ENCODE measurements at places on chromosomes 7 and 10.
A peak's percentile ranks its signal among the peaks of the same experiment; 100 is the strongest.

- no peak for DNase-seq
Observed at GRCh38 chr7:91787931-91788330, 92.6 kb downstream of the MTERF1 start.

GRCh38 chr7:7271094-7271874, 88.9 kb downstream of the C1GALT1 start:
- DNase-seq: no peak

DNA sequence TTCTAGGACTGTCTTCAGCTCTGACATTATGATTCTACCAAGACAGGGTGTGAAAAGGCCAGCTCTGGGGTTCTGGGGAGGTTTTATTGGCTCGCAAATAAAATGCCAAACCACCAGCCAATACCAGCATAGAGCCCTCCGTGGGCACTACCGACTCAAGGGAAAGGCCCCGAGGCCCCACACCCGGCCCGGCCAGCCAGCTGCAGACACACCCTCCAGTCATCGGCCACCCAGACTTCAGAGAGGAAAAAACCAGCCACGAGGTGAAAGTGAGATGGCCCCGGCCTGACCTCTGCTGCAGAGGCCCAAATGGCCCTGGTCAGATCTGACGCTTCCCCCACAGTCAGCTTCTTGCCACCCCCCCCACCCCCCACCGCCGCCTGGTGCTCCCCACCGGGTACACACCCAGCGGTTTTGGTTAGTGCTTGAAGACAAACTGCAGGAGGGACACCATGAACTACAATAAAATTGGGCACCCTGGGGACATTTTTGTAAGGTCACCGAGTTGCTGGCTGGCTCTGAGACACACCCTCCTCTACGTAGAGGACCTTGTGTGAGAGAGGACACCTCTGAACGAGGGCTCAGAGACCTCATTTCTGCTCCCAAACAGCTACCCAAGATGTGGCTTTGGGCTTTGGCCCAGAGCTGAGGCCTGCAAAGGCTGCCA, 79.9 kb downstream of the PRKAG2 start:
- DNase-seq: no peak

DNA sequence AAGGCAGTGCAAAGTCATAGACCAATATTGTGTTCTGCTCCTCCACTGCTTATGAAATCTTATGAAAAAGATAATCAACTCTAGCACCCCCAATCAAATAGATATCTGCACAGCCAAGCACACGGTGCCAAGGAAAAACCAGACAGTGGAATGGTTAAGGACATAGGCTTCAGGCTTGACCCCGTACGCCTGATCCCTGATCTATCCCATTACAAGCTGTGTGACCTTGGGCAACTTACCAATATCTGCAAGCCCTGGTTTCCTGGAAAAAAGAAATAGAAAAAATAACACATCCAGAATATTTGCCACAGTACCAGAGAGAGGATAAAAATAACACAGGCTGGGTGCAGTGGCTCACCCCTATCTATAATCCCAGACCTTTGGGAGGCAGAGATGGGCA, 56.9 kb downstream of the GRB10 start:
- no peak for DNase-seq

GRCh38 chr7:151742713-151743480, 134.0 kb downstream of the PRKAG2 start:
- peak; percentile 21 for DNase-seq

Measured in EL (cell line).